Metanephros (tissue), 2 donors: ENCODE measurements at places on chromosomes 2 and 18. TPM values are rescaled to one million over a fixed set of nuclear protein-coding genes. Genes with fewer than 3 reads are reported as not detected.

The SMIM21 gene
- total RNA-seq: not detected

The CLHC1 gene
- total RNA-seq: 18.7 TPM

The CCDC88A gene
- 93.9 TPM for total RNA-seq

The PCARE gene
- 0.18 TPM for total RNA-seq

The RETSAT gene
- 26.1 TPM for total RNA-seq

The ST8SIA5 gene
- 0.88 TPM for total RNA-seq

The INHBB gene
- total RNA-seq: 0.82 TPM

The ACVR1C gene
- 0.18 TPM for total RNA-seq

The HOXD1 gene
- total RNA-seq: 5.5 TPM

The FAM136A gene
- total RNA-seq: 26.0 TPM
